ENCODE measurements at places on chromosomes 5 and 9.

GRCh38 chr5:2751592-2752021 lies at the start of gene IRX2:
IRX2 (minus strand) TSS chr5:2751677; CDS start chr5:2751413, 264 bp downstream.
- peak; percentile 81 for DNase-seq

DNA sequence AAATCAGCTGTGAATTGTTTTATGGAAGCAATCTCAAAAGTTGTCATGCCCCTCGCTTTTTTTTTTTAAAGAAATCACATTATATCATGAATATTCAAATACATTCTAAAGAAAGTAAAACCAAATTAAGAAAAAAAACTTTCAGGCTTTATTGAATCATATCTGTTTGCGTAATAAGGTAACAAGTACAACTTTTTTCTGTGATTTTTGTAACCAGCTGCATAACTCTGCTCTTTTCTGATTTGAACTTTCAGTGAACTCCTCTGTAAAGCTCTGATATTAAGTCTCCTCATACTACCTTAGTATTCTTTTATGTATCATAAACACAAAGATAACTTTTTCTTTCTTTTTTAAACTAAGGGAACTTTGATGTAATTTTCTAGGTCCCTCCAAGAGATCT lies 65.3 kb downstream of the CWC27 start:
- no peak for DNase-seq

DNA sequence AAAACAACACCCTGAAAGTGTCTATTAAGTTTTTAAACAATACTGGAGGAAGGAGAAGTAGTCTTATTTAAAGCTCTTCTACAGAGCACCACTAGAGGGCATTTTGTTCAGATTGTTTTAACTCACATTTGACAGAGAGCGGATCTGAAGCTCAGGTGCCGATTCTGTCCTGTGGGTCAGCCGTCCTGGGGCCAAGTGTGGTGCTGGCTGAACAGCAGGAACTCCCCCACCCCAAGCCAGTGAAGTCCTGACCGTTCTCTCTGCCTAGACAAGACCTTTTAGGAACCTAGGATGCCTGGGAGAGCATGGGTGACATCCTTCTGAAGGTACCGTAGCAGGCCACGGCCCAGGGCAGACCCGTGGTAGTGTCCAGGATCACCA lies 3.9 kb downstream of the EXOC3 start:
- peak; percentile 67 for DNase-seq

DNA sequence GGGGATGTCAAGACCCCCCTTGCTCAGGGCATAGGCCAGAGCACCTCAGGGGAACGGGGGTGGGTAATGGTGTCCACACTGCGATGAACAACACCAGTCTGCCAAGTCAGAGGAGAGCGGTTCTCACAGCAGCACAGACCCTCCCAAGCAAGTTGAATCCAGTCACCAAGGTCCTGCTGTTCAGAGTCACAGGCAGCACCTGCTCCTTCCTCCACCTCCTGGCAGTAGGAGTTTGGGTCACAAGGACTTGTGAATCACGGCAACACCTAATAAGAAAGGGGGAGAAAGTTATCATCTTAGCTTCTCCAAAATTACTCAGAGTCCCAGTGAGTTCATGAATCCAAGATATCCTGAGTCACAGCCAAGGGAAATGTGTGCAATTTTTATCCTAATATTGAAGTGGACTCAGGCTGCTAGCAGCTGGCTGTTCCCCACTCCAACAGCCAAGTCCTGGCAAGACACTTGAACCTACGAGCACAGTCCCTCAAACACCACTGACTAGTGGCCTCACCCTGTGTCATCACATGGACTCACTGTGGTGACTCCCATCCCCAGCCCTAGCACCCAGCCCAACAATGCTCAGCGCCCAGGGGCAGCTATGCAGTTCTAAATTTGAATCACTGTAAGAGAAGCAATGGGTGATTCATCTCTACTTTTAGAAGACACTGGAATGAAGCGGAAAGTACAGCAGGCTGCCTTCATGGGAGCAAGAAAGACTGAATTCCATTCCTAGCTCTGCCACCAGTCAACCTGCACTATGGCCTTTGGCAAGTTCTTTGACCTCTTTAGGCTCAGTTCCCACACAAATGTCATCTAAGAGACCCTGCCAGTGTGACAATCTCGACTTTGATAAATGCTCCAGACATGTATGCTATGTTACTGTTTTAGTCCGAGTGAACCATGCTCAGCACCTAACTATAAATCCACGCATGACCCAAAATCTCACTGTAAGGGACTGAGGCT lies 113.7 kb downstream of the KLHL3 start:
- no peak for DNase-seq

GRCh38 chr9:25948182-25948581 lies 269.9 kb upstream of the TUSC1 start:
- no peak for DNase-seq

DNA sequence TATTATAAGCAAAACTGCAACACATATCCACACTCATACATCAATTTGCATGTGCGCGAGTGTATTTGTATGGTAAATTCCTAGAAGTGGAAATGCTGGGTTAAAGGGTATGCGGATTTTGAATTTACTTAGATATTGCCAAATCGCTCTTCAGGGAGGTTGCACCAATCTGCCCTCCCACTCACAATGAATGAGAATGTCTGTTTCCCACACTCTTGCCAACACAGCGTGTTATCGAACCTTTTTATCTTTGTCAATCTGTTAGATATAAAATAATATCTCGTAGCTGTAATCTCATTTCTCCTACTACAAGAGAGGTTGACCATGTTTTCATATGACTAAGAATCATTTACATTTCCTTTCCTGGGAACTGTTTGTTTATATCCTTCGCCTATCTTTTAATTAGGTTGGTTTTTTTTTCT lies 35.7 kb downstream of the LHX2 start:
- no peak for DNase-seq

- peak; percentile 36 for DNase-seq
Measured at GRCh38 chr5:308672-309271, 12.7 kb upstream of the AHRR start.

DNA sequence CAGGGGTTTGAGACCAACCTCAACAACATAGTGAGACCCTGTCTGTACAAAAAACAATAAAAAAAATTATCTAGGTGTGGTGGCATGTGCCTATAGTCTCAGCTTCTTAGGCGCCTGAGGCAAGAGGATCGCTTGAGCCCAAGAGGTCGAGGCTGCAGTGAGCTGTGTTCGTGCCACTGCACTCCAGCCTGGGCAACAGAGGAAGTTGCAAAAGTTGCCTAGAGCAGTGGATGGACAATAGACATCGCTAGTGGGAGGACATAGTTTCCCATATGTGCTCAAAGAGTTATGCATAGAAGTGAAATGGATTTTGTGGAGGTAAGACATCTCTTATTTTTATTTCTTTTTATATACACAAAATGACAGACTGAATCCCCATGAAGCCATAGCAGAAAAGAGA lies 19.0 kb downstream of the HNRNPK start:
- DNase-seq, result no peak

DNA sequence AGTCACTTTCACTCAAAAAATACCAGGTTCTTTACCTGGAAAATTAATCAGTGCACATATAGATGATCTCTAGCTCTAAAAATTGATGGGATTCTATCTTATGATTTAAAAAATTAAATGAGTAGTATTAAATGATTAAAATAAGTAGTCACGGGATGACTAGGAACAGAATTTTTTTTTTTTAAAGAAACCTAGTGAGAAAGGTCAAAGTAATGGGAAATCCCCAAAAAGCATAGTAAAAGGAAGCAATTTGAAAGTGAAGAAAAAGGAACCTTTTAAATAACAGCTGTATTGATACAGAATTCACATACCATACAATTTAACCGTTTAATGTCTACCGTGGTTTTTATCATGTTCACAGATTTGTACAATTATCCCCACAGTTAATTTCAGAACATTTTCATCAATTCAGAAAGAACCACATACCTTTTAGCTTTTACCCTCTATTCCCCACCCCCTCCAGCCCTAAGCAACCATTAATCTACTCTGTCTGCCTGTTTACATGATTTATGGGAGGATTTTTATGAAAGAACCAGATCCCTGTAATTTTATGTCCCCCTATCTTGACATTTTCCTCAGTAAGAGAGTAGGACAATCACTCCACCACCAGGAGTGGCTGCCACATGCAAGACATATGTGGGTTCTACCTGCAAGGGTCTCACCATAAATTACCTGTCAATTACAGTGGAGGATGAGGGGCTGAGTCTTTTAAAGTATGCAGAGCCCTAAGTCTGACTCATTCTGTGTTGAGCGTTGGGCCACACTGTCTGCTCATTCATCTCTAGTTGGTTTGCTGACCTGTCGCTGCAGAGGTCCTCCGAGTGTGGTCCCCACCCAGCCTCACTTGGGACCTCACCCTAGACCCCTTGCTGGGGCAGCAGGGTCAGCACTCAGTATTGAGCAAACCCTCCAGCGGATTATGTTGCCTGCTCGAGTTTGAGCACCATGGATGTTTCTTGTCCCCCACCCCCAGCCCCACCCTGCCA lies 16.0 kb downstream of the ANKRD33B start:
- no peak for DNase-seq

DNA sequence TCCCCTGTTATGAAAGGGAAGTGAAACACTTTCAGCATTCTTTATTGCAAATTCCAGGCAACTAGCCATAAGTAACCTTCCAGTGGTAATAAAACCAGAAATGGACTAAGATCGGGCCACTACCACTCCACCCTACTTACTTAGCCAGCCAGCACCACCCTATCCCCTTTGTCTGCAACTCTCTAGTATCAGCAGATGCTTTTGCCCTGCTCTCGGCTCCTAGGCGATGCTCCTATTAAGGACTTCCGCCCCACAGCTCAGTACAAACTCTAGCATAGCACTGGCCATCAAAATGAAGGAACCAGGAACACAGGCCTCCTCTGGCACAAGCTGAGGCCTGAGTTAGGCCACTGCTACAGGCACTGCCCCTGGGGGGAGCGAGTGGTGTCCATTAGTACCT lies 81.2 kb downstream of the GLDC start:
- no peak for DNase-seq

All from HT-29 (cell line).